ENCODE measurements at places on chromosomes 5 and 9.
A peak's percentile ranks its signal among the peaks of the same experiment; 100 is the strongest.

DNA sequence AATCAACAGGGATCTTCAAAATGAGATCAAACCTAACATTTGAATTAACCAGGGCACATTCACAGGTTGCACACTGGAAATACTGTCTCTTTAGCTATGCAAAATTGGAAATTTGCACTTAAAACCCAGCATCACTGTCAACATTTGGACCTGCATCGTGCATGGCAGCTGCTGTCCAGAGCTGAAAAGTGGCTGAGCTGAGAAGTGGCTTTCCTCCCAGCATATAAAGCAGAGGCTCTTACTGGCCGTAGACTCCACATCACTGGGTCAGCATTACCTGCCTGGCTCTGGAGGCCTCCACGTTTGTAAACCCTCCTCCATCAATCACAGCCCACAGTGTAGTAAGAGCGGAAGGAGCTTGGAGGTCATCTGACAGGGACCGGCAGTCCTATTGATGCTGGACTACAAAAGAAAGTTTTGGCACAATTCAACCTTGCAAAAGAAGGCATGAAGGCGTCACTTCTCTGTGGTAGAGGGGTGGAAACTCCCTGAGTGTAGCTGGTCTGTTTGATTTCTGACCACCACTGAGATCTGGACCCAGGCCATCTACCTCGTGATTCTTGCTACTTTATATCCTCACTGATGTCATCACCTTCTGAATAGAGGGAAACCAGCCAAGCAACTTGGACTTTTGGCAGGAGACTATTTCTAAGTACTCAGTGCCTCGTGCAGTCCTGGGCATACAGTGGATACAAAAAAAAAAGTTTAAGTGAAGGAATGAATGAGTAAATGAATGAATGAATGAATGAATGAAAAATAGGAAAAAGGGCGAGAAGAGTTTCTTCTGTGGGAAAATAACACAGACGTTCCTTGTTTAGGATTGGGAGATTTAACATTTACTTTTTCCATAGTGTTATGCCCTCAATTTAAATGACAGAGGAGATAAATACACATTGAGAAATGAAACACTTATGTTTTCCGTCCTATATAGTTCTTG lies 14.8 kb downstream of the RASEF start:
- ATAC-seq, result no peak

DNA sequence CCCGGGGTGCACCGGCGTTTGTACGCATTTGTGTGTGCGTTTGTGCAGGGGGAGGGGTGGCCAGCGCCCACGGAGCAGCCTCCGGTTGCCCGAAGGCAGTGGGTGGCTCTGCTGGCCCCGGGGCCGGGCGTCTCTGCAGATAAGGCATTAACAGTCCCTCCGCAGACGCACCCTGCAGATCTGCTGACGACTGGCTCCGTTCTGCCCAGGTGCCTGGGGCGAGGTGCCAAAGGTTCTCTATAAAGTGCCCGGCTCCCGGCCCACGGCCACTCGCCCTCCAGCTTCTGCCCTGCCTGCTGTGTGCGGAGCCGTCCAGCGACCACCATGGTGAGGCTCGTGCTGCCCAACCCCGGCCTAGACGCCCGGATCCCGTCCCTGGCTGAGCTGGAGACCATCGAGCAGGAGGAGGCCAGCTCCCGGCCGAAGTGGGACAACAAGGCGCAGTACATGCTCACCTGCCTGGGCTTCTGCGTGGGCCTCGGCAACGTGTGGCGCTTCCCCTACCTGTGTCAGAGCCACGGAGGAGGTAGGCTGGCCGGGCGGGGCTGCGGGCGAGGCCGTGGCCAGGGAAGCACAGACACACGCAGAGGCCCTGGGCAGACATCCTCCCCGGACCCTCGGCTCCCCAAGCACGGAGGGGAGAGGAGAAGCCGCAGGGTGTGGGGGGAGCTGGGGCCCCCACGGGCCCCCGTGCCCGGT lies at the start of gene SLC6A19:
TSS of gene SLC6A19 (plus strand) at position 269 of the 699 bp plus-strand sequence. CDS start at position 325, 56 bp downstream.
- ATAC-seq, result no peak

- ATAC-seq, result no peak
Observed at GRCh38 chr5:14768508-14769365, 102.8 kb downstream of the ANKH start.

- ATAC-seq, result peak; percentile 43
Observed at GRCh38 chr9:131747352-131747751, 7.5 kb upstream of the RAPGEF1 start.

- no peak for ATAC-seq
Observed at GRCh38 chr9:107815782-107816560, 326.4 kb upstream of the KLF4 start.

DNA sequence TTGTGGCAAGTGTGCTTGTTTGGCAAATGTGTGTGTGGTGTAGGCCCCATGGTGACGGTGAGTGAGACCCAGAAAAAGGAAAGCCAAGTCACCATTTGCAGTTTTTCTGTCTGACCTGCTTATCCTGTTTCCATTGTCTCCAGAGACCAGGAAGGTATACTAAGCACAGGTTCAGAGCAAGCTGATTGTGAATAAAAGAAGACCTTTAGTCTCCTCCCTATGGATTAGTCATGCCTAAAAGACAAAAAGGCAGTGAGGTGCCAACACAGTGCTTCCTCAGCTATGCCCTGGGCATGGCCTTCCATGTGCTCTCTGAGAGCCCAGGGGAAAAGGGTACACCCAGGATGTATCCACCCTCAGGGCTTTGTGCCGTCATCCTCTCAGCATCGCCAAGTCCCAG lies 49.2 kb upstream of the SHOC1 start:
- no peak for ATAC-seq

DNA sequence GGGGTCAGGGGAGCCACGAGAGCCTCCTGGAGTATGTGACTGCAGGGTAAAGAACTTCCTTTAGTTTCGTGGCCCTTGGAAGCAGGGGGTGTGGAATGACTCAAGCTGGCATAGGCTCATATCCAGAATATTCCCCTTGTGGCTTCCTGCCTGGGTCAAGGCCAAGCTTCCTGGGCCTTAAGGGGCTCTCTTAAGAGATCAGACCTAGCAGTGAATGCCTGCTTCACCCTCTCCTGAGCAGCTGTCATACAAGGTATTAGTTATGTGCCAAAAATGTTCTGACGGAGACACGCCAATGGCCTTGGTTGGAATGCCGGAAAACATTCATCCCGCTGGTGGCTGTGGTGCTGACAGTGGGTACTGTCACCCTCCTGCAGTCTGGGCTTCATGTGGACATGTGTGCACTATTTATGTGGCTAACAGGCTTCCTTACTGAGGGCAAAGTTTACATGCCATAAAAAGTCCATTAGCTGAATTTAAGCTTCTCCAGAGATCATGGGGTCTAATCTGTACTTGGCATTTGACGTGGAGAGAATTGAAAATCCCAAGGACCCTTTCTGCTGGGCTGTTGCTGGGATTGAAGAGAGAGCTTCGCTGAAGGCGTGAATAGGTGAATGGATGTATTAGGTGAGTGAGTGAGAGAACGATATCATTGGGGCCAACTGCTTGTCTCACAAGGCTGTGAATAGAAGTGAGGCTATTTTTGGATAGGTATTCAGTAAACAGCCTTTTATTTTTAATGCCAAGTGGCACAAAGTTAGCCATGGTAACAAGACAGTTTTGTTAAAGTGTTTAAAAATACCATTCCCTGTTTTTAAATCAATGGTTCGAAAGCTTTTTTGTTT lies 156.8 kb downstream of the MACROH2A1 start:
- no peak for ATAC-seq

DNA sequence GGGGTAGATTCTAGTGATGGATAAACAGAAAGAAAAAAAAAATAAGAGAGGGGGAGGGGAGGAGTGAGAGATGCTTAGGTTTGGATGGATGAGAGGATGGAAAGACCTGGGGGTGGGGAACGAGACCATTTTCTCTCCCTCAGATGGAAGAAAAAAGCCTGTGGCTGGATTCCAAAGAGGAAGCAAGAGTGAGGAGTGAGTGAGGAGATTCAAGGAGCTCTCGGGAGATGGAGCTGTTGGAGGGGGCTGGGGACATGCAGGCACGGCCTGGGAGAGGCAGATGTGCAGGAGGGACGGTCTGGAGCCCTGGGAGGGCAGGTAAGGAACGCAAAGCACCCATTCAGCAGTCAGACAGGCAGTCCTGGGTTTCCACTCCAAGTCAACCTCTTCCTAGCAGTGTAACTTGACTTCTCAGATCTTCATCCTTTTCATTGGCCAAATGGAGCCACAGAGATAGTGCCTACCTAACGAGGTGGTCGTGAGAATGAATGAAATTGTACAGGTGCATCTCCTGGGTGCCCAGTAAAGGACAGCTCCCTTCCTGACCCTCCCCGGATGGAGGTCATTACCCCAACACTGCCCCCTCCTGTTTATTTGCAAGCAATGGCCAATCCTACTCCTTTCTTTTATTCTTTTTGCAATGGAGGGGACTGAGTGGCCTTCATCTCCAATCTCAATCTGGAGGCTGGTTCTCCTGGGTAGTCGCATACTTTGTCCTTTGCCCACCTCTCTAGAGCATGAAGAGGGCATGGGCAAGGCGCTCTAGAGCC lies 52.2 kb downstream of the PCDH1 start:
- peak; percentile 68 for ATAC-seq

- ATAC-seq, result no peak
Observed at GRCh38 chr5:156361436-156362109, 34.6 kb downstream of the SGCD start.

DNA sequence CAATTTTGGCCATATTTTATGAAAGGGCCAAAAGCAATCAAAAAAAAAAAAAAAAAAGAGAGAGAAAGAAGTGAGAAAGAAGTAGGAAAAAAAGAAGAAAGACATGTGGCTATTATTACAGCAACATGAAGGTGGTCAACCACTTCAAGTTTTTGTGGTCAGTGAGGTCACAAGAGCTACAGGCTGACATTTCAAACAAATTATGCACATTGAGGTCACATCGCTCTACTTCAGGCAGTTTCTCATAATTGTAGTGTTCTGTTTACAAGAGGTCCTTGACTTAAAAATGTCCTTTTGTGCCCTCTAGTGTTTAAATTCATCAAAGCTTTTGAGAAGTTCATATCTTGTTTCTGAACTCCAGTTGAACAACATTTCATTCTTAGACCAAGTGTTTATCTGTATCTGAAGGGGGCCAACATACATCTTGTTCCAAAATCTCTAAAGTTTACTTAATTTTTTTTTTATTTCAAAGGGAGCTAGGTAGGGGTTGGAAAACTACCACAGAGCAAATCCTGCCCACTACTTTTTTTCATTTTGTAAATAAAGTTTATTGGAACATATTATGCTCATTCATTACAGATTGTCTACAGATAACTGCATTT lies 513.1 kb downstream of the PDE4D start:
- ATAC-seq, result peak; percentile 98

- no peak for ATAC-seq
Observed at GRCh38 chr5:32504989-32505596, 60.6 kb upstream of the ZFR start.

GRCh38 chr5:126339215-126339805 lies 83.9 kb upstream of the GRAMD2B start:
- no peak for ATAC-seq

DNA sequence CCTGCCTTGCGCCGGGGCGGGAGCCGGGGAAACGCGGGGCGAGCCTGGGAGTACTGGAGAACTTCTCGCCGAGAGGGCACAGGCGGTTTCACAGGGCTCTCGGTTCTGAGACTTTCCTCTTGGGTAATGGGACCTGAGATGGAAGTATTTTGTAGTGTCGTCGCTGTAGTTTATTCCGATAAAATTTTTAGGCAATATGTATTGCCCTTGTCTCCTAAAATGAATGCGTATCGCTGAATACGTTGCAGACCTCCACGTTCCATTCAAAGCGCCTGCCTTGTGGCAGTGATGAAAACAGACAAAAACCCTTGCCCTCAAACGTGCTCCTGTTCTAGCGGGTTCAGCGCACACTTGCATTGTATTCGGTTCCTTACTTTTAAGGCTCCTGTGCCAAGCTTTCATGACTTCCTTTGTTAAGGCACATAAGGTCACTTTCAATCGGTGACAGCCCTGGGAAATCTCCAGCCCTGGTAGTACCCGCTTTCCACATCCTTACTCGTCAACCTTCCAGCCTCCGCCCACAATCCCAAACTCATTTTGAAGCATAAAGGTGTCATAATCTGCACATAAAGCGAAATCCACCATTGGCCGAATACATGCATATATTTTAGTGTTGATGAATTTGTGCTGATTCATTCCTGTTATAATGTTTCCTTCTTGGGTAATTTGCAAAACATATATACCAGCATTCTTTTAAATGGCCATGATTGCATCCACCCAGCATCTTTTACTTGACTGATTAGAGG lies 694 bp downstream of the RMI1 start:
- ATAC-seq, result no peak

DNA sequence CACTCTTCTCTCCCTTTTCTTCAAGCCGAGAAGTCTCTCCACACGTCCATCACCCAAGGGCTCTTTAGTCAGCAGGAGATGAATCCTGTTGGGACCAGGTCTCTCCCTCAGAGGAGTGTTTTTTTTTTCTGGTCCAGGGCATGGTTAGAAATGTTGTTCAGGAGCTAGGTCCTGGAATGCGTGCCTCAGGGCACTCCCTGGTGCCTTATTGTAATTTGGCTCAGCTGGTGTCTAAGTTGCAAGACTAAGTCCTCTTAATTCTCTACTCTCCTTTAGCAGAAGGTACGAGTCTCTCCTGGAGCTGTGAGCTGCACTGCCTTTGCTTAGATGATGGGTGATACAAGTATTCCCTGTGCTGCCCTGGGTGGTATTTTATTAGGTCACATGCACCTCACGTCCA lies 111.9 kb downstream of the CNTLN start:
- no peak for ATAC-seq

DNA sequence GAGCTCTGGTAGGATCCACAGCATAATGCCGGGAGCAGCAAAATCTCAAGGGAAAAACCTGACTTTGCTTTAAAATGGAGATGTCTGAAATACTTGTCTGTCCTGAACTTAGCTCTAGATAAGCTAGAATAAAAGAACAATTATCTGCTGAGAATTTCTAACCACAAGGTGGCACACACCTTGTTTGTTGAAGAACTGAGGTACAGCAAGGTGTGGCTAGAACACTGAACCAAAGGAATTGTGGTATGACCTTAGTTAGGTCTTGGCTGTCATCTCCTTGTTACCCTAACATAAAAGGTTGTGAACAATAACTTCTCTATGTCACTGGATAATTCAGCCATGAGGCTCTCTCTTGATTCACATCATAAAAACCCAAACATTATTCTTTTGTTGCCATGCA lies 72.3 kb upstream of the ANXA1 start:
- no peak for ATAC-seq

DNA sequence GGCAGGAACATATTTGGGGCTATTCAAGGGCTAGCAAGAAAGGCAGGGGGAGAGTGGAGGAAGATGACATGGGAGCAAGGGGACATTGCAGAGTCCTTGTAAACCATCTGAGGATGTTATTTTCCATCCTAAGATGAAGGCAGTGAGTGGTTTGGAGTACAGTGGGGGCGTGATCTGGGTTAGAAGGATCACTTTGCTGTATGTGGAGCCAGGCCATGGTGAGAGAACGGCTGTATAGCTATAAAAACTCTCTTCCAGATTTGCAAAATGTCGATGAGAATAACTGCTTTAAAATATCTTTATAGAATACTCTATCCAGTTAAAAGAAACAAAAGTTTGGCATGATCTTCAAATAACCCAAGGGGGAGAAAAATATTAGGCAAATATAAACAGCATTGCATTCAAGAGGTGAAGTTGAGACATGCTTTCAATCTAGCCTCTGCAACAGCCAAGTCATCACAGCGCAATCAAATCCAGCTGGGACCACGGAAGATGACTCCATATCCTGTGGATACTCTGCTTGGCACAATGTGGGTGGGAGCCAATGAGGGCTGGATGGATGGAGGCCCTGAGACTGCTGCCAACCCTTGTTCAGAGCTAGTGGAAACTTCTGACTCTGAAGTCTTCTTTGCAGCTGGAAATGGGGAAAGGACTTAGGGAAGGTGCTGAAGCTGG lies 111.5 kb upstream of the BASP1 start:
- ATAC-seq, result no peak

Measured in activated T-helper 17 cell treated with anti-CD3 and anti-CD28 coated beads, Interleukin-2, amount 50 U/mL, for 72 hours (primary cell).